ENCODE measurements at places on chromosomes 5 and 9.

- DNase-seq, result no peak
Measured at GRCh38 chr9:5326893-5327548, 12.7 kb downstream of the RLN1 start.

GRCh38 chr5:107743373-107744000 is 72.8 kb upstream of the EFNA5 start:
- DNase-seq, result no peak

- DNase-seq, result no peak
Measured at GRCh38 chr5:61299261-61299681, 32.8 kb upstream of the ZSWIM6 start.

- no peak for DNase-seq
Measured at GRCh38 chr9:137354845-137355760, 53.0 kb upstream of the NRARP start.

DNA sequence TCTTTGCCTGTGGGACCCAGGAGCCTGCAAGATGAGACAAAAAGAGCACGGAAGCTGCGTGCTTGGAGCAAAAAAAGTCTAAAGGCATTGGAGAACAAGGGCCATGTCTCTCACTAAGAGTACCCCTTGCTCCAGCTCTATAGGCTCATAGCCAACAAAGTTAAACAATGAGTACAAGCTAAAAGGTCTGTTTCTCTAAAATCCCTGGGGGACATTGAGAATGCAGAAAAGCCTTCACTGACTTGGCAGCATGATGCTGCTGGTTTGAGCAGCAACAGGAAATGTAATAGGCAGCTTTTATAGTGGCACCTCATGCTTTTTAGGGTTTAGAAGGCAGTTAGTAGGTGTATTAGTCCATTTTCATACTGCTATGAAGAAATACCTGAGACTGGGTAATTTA is 287.5 kb downstream of the SMARCA2 start:
- DNase-seq, result no peak

GRCh38 chr5:137802282-137803210 is 48.4 kb upstream of the HNRNPA0 start:
- no peak for DNase-seq

DNA sequence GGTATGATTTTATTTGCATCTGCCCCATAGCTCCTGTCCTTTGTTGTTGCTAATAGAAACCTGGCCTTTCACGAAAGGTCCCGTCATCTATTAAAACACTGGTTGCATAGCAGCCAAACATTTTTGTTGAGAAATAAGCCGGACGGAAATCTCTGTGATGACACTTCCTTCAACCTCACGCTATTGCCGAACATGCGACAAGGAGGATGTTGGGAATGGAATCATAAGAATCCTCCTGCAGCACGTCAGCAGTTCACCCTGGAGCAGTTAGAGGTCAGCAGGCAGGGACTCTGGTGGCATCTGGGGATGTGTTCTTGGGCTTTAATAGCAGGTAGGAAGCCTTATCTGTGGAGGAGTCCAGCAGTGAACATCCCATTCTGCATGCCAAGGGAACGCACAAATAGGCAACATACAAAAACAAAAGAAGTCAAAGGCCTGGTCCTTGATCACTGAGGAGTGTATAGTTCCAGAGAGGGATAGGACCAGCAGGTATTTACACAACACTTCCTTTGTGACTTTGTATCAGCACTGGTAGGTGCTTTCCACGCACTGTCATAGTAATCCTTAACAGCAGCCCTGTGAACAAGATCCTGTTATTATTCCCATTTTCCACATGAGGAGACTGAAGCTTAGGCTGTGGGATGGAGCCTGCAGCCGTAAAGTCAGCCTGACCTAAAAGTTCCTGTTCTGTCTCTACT is 33.4 kb downstream of the ARHGAP26 start:
- DNase-seq, result no peak
